ENCODE measurements at places on chromosomes 13 and 19.

DNA sequence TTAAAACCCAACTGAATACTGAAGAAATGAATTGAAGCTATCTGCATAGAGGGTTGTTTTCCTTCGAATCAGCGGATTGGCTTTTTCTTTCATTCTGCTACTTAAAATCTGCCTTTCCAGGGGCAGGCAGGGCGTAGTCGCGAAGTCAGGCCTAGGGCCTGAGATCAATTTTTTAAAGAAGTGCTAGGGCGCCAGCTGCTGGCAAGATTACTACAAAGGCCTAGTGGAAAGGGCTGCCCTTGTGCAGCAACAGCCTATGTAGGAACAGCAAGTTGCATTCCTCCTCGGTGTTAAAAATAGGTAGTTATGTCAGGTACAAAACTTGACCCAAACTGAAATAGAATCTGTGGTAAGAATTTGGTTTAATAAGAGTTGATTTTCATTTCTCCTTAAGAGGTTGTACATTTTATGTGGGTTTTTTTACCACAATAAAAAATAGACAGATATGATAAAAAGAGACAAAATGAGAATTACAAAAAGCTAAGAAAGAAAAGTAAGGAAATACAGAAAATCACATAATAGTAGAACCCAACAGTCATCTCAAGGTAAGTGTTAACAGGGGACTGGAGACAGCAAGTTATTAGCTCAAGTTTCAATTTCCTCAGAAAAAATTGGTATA is 9.5 kb upstream of the URAD start:
- DNase-seq: peak; percentile 52

DNA sequence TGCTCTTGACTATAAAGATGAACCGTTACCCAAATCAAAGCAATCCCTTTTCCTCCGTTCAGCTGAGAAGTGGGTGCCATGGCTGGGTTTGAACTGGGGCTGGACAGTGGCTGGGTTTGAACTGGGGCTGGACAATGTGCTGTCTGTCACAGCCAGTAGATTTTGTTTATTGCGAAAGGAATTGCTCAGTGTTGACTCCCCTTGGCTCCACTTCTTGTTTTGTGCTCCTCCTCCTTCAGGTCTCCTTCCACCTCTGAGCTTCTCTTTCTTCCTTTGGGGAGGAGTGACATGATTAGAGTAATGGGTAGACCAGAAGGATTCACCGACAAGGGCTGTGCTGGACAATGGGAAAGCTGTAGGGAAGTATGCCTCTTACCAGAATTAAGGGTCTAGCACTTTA is 19.4 kb upstream of the MBNL2 start:
- DNase-seq: no peak

DNA sequence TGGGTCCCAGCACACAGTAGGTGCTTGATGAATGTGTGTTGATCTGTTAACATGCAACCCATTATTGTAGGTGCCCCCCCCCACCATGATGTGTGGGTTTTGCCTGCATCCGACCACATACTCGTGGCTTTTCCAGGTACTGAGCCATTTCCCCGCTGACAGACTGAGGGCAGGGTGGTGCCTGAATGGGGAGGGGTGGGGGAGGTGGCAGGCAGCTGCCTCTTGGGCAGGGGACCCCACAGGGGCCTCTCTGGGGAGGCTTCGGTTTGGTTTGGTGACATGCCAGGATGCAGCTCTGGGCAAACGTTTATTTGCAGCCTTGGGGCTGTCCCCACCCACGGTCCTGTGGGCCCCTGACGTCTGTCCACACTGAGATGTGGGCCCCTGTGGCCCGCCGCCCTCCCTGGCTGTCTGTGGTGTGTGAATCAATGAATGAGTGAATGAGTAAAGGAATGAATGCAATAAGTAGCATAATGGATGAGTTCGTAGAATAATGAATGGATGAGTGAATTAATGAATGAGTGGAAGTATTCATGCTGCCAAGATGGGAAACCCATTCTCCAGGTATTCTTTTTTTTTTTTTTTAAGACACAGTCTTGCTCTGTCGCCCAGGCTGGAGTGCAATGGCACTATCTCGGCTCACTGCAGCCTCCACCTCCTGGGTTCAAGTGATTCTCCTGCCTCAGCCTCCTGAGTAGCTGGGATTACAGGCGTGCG is 9.0 kb upstream of the JUND start:
- DNase-seq: no peak

DNA sequence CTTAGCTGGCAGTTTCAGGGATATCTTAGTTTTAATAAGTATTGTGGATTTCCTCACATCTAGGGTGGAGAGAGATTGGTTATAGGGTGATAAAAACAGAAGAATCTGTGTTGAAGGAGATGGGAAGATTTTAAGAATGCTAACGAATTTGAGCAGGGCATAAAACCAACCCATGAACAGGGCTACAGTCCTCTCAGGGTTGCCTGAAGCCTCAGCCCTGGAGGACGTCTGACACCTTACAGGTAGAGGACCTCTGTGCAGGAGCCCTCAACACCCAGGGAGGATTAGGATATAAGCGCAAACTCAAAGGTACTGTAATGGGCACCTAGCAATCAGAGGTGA is 461 bp upstream of the WASF3 start:
- no peak for DNase-seq

DNA sequence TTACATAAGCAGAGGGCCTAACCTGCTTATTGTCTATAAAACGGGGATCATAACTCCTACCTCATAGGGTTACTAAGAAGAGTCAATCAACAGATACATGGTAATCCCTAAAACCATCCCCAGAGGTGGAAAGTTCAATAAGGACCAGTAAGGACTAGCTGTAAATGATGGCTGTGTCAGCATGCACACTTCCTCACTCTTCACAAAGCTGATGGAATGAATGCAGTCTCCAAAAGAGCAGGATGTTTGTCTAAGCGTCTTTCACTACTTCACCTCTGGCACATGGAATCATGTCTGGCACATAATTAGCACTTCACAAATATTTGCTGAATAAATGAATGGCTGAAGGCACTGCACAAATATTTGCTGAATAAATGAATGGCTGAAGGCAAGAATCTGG is 134.2 kb downstream of the MIPEP start:
- no peak for DNase-seq
